Stimulated activated CD8-positive, alpha-beta memory T cell treated with anti-CD3 and anti-CD28 coated beads, Interleukin-15, amount 100 ng/mL, for 24 hours (primary cell): ENCODE measurements at places on chromosomes 13 and 19.
A peak's percentile ranks its signal among the peaks of the same experiment; 100 is the strongest.

DNA sequence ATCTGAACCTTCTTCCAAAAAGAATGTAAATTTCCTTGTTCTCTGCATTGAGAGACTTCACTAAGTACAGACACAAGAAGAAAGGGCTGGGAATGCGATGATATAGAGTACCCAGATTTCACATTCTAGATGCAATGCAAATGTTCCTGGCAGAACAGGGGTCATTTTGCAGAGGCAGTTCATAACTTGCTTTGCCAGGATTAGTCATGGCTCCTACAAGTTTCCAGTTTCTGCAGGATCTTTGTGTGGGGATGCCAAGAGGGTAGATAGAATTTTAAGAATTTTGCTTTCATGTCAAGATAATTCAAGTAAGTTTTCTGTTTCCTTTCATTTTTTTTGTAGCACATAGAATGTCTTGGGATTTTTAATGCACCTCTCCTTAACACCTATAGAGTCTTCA lies 181.2 kb downstream of the FGF9 start:
- DNase-seq, result no peak

DNA sequence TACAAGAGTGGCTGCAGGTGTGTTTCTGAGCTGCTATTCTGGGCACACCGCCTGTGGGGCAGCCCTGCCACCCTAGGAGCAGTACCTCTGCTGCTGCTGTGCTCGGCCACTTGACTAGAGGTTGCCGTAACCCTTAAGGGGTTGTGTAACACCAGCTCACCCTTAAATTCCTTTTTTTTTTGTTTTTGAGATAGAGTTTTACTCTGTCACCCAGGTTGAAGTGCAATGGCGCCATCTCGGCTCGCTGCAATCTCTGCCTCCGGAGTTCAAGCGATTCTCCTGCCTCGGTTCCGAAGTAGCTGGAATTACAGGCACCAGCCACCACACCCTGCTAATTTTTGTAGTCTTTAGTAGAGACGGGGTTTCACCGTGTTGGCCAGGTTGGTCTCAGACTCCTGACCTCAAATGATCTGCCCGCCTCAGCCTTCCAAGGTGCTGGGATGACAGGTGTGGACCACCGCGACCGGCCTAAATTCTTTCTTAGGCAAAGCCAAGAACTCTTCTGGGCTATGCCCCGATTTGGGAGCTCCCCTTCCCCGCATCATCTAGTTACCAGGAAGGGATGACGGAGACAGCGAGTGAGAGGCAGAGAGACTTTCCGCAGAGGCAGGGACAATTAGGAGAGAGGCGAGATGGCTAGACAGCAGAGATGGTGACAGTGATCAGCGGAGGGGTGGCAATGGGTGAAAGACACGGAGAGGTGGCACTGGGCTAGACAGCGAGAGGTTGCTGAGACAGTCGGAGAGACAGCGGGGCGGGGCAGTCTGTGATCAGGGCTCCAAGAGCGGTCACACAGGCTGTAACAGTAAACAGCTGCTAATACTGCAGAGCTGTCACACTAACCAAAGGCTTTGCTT lies 4.4 kb upstream of the LILRA5 start:
- no peak for DNase-seq

DNA sequence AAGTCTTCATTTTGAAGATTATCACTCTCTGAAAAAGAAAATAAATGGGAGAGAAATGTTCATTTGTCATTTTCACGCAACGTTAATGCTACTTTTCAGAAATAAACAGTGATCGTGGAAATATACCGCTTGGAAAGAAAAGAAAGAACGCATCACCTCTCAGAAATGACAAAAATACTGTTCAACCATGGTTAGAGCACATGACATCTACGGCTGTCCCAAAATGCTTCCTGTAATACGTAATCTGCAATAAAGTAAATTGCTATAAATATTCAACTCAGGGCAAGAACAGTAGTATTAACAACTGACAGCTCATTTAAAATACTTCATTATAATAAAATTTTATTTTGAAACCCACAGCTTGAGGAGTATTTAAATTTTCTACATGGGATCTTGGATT lies 15.2 kb downstream of the LATS2 start:
- DNase-seq, result no peak

- no peak for DNase-seq
Measured at GRCh38 chr19:33242911-33243310, 17.3 kb upstream of the SLC7A10 start.

GRCh38 chr13:77698201-77699058 lies 943 bp downstream of the SLAIN1 start:
- peak; percentile 1 for DNase-seq

GRCh38 chr19:12884926-12885748 lies 1.9 kb downstream of the KLF1 start:
- peak; percentile 69 for DNase-seq

DNA sequence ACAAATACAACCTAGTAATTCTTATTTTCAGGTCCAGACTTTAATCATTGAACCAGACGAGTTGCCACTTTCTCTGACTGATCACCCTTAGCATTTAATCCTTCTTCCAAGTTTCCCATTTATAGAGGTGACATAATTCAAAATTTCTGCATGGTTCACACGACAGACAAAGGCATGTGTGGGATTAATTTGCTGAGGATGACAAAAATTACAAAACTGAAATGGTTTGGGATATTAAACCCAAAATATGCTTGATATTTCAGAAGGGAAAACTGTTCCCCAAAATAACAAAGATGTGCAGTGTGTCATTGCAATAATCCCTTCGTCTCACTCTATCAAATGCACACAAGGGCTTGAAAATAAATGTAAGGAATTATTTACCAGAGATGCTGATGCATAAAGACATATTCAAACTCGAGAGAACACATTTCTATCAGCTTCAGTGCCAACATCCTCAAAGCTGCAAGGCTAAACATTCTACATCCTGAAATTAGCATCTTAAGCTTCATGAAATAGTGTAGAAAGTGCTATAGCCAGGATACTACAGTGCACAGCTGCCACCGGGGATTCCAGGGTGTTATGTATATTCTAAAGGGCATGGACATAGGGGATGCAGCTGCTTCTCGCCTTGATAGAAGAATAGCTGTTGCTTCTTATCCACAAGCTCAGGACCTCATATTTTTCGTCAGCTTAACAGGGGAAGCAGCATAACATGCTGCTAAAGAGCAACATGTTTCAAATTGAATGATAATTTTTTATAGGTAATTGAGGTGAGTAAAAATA lies 198.7 kb upstream of the SLITRK1 start:
- DNase-seq, result no peak

GRCh38 chr19:32924200-32924599 lies 47.6 kb downstream of the CEP89 start:
- DNase-seq, result no peak

DNA sequence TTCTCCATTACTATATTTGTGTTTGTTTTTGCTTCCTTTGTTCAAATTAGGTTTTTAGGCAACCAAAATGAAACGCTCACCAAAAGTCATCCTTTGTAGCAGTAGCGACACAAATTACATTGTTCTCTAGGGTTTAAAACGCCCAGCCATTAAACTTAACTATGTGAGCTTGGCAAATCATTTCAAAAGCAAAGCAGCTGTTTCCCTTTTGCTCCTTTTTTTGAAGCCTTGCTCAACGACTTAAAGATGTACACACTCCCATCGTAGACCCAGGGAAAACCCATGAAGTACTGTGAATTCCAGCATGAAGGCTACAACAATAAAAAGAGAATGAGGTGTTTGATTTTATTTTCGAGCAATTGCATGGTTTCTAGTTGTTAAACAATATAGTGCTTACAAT lies 106.7 kb downstream of the RAP2A start:
- DNase-seq, result no peak
